Activated T-cell treated with anti-CD3 and anti-CD28 coated beads for 24 hours (primary cell): ENCODE measurements at places on chromosomes 2 and 18.

GRCh38 chr2:197461057-197461456 is 7.7 kb downstream of the COQ10B start:
- no peak for DNase-seq

GRCh38 chr2:105610576-105611332 is 134.0 kb upstream of the NCK2 start:
- no peak for DNase-seq

GRCh38 chr2:138030459-138030858 is 66.2 kb downstream of the HNMT start:
- no peak for DNase-seq

GRCh38 chr2:168956392-168956791 is 55.3 kb downstream of the G6PC2 start:
- no peak for DNase-seq
